ENCODE measurements at places on chromosomes 16 and 17. TPM values are rescaled to one million over a fixed set of nuclear protein-coding genes. Genes with fewer than 3 reads are reported as not detected.

Gene CPHXL2
- total RNA-seq: not detected

Gene KRTAP3-2
- not detected for total RNA-seq

DNA sequence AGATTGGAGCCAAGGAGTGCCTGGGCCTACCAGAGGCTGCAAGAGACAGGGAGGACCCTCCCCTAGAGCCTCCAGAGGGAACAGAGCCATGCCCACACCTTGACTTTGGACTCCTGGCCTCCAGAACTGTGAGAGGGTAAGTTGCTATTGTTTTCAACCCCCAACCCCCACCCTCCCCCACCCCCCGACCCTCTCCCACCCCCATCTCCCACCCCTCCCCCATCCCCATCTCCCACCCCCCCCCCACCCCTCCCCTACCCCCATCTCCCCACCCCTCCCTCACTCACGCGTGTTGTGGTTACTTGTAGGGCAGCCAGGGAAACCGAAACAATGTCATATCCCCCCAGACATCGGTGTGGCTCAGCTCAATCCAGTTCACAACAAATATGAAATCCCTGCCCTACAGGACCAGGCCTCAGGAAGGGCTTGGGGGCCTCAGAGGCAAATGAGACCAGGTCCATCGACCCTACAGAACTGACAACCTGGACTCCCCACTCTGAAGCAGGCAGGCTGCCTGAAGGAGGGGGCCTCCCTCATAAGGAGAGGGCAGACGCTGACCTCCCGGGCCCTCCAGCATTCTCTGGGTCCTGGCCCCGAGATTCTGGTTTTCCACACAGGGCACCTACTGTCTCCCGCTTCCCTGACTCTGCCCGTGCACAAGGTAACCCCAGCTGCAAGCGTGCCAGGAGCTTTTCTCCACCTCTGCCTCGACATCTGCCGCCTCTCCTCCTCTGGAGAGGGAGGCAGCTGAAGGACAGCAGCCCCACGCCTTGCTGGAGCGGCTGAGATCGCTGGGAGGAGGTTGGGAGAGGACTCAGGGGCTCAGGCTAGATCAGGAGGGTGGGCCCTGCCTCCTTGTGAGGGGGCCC lies 3.0 kb upstream of the ZCCHC14 start:
- no peak for DNase-seq

DNA sequence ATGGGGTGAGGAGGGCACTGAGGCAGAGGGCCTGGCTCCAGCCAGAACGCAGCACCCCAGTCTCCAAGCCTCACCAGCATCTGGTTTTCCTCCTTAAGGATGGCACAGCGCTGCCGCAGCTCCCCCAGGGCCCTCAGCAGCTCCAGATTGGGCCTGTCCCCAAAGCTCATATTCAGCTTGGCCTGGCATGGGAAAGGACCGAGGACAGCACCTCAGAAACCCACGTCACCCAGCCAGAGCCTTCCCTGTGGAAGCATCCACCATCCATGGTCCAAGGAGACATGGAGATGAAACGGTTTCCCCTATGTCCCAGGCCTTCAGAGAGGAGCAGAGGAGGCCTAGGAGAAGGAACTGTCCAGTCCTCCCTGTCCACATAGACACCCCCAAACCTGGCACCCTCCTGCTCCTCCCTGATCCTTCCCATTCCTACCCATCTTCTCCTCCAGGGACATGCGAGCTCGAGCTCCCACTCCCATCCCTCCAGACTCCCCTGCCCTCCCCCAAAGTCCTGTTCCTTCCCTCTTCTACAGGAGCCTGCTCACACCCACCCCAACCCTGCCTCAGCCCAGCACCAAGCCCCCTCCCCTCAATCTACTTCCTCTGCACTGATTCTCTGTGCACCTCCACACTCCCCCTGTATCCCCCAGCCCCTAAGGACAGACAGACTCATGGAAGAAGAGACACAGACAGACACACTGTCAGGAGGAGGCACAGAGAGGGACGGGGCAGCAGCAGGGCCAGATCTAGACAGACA lies 1.8 kb downstream of the TSPOAP1 start:
- DNase-seq: no peak

DNA sequence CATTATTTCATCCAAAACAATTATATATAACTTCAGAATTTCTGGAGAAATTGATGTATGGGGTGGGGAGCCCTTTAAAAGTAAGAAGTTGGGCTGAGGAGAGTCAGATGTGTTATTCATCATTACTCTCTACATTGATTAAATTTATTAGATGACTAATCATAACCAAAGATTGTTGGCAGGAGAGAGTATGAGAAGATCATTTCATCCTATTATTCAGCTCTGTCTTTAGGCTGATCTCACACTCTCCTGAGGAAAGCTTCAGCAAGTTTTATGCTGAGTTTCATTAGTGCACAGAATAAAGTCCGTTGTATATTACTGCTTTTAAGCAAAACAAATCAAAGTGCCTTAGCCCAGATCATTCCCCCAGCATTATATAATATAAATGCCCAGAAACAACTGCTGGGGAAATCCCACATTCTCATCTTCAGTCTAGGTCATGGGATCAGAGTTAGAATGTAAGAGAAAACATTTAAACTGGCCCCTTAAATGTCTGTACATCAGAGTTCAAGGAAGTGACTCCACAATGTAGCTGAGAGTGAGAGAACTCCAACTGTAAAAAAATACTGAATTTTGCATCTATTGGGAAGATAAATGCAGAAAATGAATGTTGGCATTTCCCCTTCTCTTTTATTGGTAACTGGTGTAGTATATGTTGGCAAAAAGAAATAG lies 130.1 kb upstream of the HLF start:
- no peak for DNase-seq

All from RPMI7951 (cell line).